Stimulated activated CD8-positive, alpha-beta memory T cell treated with anti-CD3 and anti-CD28 coated beads, Interleukin-4, amount 100 ng/mL, for 4 hours (primary cell): ENCODE measurements at places on chromosomes 4 and X.

- DNase-seq: no peak
These were observed 7.3 kb downstream of the FGFBP2 start for GRCh38 chr4:15955670-15956069.

- DNase-seq: no peak
These were observed 24.6 kb downstream of the NAP1L5 start for GRCh38 chr4:88672987-88673386.

DNA sequence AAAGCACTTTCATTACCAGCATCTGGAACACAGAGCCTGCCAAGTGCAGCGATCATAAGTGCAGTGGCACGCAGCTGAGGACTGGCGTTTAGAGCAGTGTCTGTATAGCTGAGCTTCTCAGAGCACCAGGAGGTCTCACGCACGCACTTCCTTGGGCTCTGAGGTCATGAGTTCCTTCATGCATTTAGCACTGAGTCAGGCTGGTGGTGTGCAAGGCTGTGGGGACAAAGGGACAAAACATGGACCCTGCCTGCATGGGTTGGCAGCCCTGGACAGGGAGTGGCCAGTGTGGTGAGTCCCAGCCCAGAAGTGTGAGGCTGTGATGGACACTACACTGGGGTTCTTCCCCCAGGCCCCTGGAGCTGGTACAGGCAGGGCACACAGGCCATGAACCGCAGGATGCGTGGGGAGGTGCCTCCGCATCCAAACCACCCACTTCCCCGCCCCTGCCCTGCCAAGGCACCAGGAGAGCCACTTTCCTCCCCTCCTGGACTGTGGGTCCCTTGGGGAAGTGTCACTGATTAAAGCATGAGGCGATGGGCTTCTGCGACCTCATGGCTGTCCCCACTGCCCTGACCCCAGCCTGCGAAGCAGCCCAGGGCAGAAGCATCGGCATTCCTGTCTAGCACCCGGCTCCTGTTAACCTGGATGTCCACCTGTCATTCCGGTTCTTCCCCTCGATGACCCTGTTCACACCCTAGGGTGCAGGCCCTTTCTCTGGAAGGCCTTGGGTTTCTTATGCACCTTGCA lies 37.2 kb upstream of the GPR78 start:
- DNase-seq: no peak

DNA sequence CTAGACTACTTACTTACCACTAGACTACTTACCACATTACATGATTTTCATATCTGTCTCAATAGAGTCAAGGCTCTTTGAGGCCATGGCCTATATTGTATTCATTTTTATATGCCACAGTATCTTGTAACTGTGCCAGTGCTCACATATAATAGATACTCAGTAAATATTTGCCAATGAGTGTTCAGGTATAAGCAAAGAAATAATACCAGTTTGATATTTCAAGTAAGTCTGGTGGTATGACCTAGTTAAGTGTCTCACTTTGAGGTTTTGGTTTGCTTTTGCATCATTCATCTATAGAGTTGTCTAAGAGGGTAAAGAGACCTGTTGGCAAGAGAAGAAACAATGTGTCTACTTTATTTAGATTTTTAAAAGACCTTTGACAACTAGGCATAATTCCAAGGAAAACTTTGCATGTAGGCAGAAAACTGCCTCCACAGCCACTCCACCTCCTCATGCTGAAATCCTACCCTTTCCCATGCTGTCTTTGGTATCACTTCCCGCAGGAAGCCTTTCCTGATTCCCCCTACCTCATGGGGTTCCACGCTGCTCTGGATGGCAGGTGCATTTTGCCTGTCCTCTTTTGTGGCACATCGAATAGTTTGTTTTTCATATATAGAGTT lies 91.3 kb upstream of the KLHL13 start:
- no peak for DNase-seq
